ENCODE measurements at places on chromosomes 5 and 9.
A peak's percentile ranks its signal among the peaks of the same experiment; 100 is the strongest.

- no peak for DNase-seq
Measured at GRCh38 chr5:58069846-58070245, 390.0 kb downstream of the PLK2 start.

GRCh38 chr5:16934677-16935153 is 1.4 kb downstream of the MYO10 start:
- DNase-seq = no peak

GRCh38 chr9:103245369-103245768 is 250.2 kb downstream of the CYLC2 start:
- no peak for DNase-seq

DNA sequence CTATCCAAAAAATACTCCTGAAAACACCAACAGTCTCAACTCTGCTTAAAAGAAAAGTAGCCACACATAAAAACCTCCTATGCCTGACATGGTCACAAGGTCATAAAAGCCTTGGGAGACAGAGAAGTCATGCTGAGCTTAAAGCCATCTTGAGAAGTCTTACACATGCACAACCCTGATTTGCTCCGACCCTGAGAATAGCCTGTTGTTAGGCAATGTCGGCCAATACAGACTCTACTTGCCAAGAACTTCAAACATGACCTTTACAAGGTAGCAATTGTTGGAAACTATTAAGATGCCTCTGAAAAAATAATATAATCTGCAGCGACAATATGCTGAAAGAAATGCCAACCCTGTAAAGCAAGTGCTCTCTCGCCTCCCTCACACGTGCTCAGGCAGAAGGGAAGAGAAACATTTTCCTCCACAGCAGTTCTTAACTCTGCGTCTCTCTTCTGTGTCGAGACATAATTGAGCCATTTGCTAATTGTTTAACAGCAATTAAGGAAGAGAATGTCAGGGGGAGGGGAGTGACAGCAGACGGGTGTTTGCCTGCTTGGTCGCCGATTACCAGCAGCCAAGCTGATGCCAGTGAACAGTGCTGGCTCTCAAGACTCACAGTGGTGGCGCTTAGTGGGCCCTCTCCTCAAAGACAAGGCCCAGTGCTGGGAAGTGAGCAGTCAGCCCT is 393.6 kb downstream of the SPOCK1 start:
- no peak for DNase-seq

GRCh38 chr5:140054086-140054689 is 11.1 kb upstream of the NRG2 start:
- no peak for DNase-seq

DNA sequence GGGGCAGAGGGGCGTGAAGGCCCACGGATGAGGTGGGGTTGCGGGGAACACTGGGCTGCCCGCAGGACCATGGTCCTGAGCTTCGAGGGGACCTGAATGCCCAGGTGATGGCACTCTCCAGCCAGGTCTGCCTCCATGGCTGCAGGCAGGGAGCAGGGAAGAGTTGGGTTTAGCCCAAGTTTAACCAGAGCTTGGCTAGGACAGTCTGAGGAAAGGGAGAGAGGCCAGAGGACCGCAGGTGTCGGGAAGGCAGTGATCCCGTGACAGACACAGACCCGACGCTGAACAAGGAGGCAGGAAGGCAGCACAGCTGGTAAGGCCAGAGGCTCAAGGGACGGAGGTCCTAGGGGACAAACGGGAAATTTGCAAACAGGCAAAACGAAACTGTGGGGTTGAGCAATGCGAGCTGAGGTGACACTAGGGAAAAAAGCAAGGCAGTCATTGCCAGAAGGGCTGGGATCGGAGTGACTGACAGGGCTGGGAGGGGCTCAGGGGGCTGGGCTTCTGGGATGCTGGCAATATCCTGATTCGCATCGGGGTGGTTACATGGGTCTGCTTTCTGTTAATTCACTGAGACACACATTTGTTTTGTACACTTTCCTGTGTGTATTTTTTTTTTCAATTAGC is 25.0 kb downstream of the ARPC5L start:
- DNase-seq = no peak

DNA sequence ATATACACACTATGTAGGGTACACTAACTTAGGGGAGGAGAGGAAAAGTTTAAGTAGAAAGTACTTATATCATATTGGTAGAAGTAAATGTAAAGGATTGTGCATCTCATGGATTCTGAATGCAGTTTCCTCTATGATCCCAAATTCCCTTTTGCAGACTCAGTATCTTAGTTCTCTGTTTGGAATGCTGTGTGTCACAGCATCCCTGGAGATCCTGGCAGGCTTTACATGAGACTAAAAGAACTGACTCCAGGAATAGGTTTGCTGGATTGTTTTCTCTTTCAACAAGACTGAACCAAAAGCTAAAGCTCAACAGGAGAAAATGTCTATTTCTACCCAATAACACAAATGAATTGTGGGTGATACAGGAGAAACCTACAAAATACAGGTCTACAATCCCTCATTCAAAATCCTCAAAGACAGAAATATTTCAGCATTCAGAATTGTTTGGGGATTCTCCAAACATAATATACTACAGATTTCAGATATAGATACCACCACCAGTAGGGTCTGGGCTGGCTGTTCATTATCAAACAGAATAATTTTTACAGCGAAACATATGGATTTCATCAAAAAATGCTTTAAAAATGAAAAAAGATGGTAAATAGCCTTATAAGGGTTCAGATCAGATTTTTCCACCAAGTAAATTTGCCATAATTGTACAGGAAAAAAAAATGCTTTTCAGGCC is 324.7 kb upstream of the GRAMD2B start:
- no peak for DNase-seq

GRCh38 chr5:175246889-175247520 is 197.0 kb downstream of the DRD1 start:
- no peak for DNase-seq

GRCh38 chr5:37071901-37072581 is 177.1 kb downstream of the CPLANE1 start:
- DNase-seq = peak; percentile 25

GRCh38 chr9:5982317-5982716 is 33.1 kb downstream of the RANBP6 start:
- DNase-seq = no peak

GRCh38 chr9:129111528-129112151 is 425 bp downstream of the PTPA start:
- peak; percentile 41 for DNase-seq

GRCh38 chr5:125269926-125270325 is 523.5 kb upstream of the ZNF608 start:
- peak; percentile 53 for DNase-seq

DNA sequence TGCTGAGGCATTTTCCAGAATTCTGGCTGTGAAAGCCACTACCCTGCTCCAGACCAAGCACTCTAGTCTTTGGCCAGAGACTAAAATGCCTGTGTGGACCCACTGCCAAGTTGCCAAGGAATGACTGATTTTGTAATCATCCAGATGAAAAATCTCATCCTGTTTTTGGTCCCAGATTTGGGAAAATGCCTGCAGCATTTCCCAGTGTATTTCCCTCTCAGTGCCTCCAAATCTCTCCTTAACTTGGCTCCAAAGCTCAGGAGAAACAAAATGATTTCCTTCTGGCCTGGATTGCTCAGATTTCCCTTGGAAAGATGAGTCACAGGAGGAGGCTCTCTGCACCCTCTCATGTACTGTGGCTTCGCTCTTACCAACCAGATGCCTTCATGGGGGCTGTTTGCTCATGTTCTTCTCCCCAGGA is 335.2 kb upstream of the TARS1 start:
- DNase-seq = no peak

DNA sequence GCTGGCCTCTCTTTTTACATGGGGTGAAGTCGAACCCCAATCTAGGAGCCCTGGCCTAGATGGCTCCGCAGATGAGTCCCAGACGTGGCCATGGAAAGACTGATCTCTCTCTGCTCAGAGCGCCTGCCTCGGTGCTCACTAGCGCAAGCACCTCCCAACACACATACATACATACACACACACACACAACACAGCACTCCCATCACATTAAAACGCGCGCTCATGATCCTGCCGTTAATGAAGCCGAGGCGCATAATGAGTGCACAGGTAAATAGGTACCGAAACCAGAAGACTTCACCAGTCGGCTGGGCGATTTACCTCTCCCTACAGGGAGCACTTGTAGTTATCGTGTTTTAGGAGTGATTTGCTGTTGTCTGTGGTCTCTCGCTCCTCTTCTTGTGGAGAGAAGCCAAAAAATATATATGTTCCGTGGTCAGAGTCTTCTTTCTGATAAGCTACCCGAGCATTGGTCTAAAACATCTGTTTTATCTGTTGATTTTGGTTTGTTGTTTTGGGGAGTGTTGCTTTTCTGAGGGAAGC is 207.7 kb downstream of the MEF2C start:
- no peak for DNase-seq

- DNase-seq = peak; percentile 32
Measured at GRCh38 chr9:98851730-98852459, 44.4 kb downstream of the GALNT12 start.

GRCh38 chr5:119410448-119411159 is 41.7 kb upstream of the HSD17B4 start:
- DNase-seq = no peak

DNA sequence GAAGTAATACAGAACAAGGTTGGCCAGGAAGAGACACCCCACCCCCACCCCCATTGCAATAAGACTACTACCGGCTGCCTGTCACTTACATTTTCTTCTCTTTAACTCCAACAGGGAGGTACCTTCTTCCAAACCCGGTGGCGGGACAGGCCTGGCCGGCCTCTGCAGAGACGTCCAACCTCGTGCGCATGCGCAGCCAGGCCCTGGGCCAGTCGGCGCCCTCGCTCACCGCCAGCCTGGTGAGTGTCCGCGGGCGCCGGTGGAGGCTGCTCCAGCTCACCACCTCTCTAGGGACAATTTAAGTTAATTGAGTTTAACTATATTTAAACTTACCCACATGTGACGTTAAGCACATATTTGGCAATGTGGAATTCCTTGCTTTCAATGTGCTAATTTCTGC is 192.4 kb downstream of the MAST4 start:
- no peak for DNase-seq

DNA sequence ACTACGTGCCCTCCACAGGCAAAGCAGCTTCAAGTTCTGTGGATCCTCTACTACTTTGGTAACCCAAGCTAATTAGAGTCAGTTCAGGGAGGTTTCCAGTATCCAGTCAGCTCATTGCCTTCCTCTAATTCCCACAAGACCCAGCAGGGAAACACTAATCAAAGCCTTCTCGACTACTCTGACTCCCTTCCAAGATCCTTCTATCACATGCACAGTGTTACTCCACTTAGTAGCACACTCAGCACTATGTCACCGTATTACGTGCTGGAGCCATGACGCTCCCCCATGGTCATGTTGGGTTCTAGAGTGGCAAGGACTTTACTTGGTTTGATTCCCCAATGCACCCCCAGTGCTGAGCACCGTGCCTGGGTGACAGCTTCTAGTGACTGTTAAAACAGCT is 53.0 kb downstream of the DCP2 start:
- no peak for DNase-seq

GRCh38 chr5:158626718-158627117 is 473.0 kb downstream of the EBF1 start:
- no peak for DNase-seq

DNA sequence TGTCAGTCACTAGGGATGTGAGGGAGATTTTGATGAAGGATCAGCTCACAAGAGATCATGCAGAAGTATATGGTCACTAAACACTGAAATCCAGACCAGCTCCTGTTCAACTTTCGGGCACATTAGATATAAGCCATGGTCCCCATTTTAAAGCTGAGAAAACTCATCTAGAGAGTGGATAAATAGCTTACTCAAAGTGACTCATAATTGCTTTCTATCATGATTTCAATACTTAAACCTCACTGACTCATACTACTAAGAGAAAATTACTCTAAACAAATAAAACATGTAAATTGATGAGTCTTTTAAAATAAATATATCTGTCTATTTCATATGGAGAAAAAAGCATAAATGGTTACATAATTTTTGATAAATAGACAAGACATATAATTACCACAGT is 567.7 kb downstream of the TLR4 start:
- no peak for DNase-seq

GRCh38 chr5:90020575-90021538 is 388.7 kb downstream of the CETN3 start:
- DNase-seq = peak; percentile 80

DNA sequence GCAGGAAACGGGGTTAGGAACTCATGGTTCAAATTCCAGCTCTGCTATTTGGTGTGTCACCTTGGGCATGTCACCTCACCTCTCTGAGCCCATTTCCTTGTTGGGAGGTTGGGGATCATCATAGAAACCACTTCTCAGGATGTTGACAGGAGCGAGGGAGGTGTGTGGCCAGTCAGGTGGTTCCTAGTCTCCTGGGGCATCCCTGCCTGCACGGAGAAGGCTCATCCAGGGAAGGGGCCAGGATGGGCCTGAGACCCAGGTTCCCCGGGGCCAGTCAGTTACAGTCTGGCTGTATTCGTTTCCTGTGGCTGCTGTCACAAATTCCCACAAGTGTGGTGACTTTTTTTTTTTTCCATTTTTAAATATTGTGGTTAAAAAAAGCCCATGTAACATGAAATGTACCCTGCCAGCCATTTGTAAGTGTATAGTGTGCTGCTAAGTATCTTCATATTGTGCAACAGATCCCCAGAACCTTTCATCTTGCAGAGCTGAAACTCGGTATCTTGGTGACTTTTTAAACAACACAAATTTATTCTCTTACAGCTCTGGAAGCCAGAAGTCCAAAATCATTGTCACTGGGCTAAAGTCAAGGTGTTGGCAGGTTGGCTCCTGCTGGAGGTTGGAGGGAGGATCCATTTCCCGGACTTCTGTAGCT is 78.7 kb upstream of the UNC5A start:
- no peak for DNase-seq

- DNase-seq = no peak
Measured at GRCh38 chr9:122797316-122798063, 2.4 kb upstream of the OR1K1 start.

DNA sequence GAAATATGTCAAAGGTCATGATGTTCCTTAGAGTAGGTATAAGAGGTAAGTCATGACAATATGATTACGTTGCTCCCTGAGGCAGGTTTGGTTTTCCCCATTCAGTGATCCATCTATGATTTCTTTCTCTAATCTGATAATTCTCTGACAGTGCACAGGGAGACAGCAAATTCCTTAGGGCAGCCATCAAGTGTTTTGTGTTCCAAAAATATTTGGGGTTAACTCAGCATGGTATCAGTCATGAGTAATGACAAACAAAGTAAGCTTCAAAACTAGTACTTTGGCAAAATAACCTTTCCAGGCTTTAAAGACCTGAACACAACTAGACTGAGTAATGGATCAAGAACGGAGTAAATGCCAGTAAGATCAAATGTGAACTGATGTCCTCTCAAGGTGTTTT is 55.3 kb upstream of the SPATA31E1 start:
- peak; percentile 68 for DNase-seq

GRCh38 chr5:148120317-148120716 is 48.0 kb upstream of the SPINK14 start:
- no peak for DNase-seq

- DNase-seq = no peak
Measured at GRCh38 chr5:44028226-44028625, 361.0 kb downstream of the FGF10 start.

GRCh38 chr9:130182381-130182909 is 10.2 kb downstream of the NCS1 start:
- no peak for DNase-seq

- DNase-seq = no peak
Measured at GRCh38 chr9:111637421-111637950, 6.4 kb downstream of the DNAJC25 start.

Data from PC-9 (cell line).